Right atrium auricular region (tissue), 2 donors: ENCODE measurements at places on chromosomes 3 and 15. TPM values are rescaled to one million over a fixed set of nuclear protein-coding genes. Genes with fewer than 3 reads are reported as not detected.
A peak's percentile ranks its signal among the peaks of the same experiment; 100 is the strongest.

FETUB gene
- total RNA-seq, result not detected

CLASP2 gene
- 32.3 TPM for total RNA-seq

NTRK3 gene
- total RNA-seq, result 4.5 TPM

SELENOT gene
- 137 TPM for total RNA-seq

CCDC191 gene
- total RNA-seq, result 0.75 TPM

CILP gene
- 2.2 TPM for total RNA-seq

INSYN1 gene
- 32.7 TPM for total RNA-seq

THPO gene
- total RNA-seq, result 0.55 TPM

P2RY13 gene
- total RNA-seq, result 0.75 TPM

DNA sequence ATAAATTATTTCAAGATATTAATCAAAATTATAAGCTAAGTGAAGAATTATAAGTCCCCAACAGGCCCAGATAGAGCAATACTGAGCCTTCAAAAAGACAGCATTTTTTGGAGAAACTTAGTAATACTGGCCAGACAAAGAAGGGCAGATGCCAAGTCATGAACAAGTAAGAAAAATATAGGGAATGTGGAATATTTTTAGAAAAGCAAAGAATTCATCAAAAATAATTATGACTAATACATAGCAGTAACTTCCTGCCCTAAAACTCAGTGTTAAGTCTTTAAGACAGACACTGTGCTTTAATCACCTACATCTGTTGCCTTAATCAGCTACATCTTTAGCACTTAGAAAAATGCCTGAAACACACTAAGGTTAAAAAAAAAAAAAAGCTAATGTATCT lies 31.2 kb downstream of the DPH6 start:
- DNase-seq, result no peak

GRCh38 chr3:13274125-13274524 lies 146.0 kb downstream of the NUP210 start:
- DNase-seq, result no peak

DNA sequence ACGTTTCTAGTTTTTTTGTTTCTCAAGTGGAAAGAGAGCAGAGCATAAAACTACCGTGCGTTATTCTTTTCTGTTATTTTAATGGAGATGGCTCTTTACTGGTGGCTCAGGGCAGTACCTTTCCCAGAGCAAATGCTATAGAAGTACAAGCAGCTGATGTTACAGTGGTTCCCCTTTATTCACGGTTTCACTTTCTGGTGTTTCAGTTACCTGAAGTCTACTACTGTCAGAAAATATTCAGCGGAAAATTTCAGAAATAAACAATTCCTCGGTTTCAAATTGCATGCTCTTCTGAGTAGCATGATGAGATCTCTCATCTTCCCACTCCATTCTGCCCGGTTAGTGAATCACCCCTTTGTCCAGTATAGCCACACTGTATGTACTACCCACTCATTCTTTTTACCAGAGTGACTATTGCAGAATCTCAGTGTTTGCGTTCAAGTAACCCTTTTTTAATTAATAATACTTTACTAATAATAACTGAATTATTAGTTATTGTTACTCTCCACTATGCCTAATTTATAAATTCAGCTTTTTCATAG lies 597.5 kb upstream of the ROBO2 start:
- no peak for DNase-seq

DNA sequence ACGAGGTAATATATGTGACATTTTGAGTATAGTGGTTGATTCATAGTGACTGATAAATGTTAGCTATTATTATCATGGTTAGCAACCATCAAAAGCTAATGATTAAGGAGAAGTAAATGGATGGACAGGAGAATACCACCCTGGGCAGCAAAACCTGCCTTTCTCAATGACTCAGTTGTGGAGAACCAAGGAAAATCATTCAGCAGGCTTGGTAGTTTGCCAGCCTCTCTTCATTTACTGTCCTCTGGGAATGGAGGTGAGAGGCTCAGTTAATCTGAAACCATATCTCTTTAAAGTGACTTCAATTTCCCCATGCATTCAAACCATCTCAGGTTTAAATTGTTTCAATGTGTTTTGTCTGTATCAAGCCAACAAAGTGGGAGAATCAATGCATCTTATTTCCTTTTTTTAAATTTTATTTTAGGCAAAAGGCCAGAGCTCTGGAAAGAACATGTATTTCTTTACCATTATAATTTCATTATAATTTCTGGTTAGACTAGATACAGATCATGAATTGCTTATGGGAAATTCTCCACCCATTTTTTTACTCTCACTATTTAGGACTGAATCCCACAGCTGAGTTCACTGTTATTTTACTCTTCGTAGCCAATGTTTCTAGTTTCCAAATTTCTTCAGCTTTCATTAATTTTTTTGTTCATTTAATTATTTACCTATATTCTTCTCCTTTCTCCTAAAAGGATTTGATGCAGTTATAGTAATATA lies 2.7 kb downstream of the TM4SF18 start:
- DNase-seq, result no peak

GRCh38 chr3:140588558-140588957 lies 89.3 kb upstream of the TRIM42 start:
- DNase-seq, result no peak

DNA sequence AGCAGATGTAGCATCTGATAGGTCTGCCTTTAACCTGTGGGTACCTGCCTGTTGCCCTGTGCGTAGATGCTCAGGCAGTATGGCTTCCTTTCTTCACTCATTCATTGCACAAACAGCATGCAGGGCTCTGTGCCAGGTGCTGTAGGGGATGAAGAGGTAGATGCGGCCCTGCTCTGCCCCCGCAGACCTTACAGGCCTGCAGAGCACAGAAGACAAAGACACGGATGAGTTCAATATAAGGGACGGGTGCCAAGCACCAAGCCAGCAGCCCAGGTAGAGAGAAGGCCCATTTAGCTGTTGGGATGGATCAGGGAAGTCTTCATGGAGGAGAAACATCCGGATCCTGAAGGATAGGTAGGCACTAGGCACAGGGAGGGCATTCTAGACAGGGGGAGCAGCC lies 69.4 kb downstream of the AAGAB start:
- DNase-seq, result peak; percentile 56

DNA sequence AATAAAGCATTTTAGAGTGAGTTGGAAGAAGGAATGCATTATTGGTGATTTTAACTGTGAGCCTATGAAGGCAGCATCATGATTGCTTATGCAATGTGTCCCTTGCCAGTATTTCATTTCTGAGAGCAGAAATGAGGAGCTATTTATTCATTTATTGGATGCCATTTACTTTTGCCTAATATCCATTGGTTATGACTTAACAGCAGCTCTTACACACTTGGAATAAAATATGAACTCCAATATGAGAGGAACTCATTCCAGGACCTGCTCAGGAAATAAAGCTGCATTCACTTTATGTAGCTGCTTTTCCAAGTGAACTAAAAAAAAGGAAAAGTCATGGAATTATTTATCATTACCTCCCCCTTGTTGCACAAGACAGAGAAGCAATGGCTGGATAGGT lies 280.1 kb downstream of the LRTM1 start:
- DNase-seq, result no peak

GRCh38 chr3:194103505-194103904 lies 32.4 kb upstream of the HES1 start:
- DNase-seq, result no peak

GRCh38 chr3:30526031-30526430 lies 80.4 kb upstream of the TGFBR2 start:
- DNase-seq, result no peak

GRCh38 chr15:35145336-35145735 lies 60.2 kb upstream of the NANOGP8 start:
- DNase-seq, result no peak

DNA sequence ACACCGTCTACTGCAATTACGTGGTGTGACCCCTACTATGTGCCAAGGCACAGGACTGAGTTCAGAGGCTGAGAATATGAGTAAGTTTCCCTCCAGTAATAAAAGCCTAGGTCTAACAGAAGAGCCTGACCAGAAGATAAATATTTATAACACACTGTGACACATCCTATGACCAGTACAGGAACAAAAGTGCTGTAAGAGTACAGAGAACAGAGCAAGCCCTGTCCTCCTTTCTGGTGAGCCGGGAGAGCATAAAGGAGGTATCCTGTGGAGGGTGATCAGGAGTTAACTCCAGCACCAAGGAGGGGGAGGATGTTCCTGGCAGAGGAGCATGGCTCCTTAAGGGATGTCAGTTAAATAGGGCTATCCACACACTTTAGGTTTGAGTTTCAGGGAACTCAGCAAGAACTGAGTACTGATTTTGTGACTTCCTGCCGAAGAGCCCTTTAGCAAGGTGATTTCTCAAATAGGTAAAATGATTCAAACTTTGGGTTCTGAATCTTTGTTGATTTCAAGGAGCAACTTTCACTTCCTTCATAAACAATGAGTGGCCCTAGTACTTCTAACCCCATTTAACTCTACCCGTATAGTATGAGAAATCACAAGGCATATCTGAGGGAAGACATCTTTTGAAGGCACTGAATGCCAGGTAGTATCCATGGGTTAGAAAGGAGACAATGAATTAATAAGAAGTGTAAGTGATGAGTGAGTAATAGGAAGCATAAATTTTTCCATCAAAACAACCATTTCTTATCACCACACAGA lies 198.0 kb downstream of the THRB start:
- no peak for DNase-seq

- no peak for DNase-seq
Observed at GRCh38 chr3:142925140-142925539, 36.3 kb upstream of the PCOLCE2 start.

DNA sequence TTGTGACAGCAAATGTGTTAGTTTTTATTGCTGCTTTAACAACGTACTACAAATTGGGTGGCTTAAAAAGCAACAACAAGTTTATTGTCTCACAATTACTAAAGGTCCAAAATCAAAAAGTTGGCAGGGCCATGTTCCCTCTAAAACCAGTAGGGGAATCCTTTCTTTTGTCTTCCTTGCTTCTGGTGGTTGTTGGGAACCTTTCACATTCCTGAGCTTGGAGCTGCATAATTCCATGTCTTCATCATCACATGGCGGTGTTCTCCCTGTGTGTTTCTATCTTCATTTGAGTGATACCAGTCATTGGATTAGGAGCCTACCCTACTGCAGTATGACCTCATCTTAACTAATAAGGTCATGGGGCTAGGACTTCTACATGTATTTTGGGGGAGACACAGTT lies 7.4 kb downstream of the SPRED1 start:
- no peak for DNase-seq

DNA sequence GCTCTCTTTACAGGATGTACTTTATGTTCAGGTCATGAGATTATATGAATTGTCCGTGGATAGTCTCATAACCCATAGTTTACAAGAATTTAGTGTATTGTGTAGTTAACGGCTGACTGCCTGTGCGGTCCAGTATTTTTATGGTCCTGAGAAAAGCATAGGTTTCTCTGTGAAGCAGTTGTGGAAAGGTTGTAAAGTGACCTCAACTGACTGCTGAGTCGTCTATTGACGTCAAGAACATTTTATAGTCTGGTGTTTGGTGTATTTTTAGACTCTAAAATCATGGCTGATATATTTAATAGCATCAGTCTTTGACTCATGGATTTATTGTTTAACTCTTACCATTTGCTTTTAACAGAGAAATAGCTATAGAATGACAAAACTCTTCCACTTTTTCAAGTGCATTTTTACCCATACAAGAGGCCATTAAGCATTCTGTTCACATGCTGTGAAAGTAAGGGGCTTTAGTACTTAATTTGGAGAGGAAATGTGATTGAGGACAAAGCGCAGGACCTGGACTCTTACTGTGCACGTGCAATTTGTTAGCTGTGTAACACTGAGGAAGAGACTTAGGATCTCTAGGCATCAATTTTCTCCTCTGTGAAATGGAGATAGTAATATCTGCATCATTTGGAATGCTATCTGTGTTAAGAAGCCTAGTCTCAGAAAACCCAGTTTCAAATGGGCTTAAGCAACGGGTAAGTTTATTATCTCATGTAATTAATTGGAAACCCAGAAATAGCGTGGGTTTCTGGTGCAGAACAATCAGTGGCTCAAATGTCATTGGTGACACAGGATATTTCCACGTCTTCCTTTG lies 240.8 kb downstream of the NFKBIZ start:
- DNase-seq, result no peak

- no peak for DNase-seq
Observed at GRCh38 chr3:112496366-112497067, 2.8 kb downstream of the BTLA start.

DNA sequence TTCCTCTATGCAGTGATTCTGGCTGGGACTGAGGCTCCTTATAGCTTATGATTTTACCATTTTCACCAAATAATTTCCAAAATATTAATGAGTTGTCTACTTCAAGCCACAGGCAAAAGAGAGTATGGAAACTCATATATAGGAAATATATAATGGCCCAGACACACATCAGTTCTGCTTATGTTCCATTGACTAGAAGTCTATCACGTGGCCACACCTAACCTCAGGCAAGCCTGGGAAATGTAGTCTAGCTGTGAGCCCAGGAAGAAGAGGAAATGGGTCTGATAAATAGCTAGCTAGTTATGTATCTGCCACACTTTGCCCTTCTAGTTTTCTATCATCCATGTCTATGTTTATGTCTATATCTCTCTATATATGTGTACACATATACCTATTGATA lies 195.1 kb downstream of the OTOL1 start:
- no peak for DNase-seq

GRCh38 chr15:62147149-62147548 lies 17.9 kb downstream of the C2CD4B start:
- DNase-seq, result no peak

GRCh38 chr3:10454907-10455544 lies 50.4 kb downstream of the ATP2B2 start:
- DNase-seq, result no peak

GRCh38 chr3:121362035-121362734 lies 183.6 kb downstream of the POLQ start:
- no peak for DNase-seq

DNA sequence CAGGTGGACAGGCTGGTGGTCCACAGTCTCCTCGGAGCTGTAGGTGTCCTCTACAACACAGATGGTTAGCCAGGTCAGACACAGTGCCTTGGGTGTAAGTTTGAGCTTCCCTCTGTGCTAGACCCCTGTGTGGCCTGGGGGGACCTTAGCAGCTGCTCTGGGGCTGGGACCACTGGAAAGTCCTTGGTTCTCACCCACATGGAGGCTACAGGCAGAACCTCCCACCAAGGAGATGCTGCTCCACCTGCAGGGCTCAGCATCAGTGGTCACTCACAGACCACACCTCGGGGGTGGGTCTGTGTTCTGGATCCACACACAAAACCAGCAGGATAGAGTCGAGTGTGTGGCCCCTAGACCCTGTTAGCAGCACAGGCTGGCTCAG lies 8.4 kb downstream of the RASL12 start:
- DNase-seq, result no peak

DNA sequence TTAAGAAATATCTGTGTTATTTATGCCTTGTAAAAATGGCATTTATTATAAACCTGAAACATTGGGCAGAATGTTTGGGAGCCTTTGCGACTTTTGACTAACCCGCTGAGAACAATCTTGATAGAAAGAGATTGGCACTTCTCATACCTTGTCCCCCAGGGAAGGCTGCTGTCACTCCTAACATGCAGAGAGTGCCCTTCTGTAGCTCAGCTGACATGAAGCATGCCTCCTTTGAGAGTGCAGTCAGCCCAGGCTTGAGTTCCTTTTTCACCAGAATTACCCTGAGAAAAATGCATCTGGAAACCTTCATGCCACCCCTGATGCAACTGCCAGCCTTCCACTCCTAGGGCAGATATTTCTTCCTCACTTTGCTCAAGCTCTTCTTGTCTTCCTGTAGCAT lies 569.2 kb upstream of the ARPP21 start:
- no peak for DNase-seq

- DNase-seq, result no peak
Observed at GRCh38 chr15:66620341-66620740, 54.5 kb upstream of the LCTL start.
